ENCODE measurements at places on chromosomes 1 and 21.

DNA sequence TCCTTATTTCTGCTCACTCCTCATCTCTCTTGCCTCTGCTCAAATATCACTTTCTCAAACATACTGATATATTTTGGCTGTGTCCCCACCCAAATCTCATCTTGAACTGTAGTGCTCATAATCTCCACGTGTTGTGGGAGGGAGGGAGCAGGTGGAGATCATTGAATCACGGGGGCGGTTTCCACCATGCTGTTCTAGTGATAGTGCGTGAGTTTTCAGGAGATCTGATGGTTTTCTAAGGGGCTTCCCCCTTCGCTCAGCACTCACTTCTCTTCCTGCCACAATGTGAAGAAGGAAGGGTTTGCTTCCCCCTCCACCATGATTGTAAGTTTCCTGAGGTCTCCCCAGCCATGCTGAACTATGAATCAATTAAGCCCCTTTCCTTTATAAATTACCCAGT is 26.6 kb downstream of the ZBTB8OS start:
- no peak for DNase-seq

DNA sequence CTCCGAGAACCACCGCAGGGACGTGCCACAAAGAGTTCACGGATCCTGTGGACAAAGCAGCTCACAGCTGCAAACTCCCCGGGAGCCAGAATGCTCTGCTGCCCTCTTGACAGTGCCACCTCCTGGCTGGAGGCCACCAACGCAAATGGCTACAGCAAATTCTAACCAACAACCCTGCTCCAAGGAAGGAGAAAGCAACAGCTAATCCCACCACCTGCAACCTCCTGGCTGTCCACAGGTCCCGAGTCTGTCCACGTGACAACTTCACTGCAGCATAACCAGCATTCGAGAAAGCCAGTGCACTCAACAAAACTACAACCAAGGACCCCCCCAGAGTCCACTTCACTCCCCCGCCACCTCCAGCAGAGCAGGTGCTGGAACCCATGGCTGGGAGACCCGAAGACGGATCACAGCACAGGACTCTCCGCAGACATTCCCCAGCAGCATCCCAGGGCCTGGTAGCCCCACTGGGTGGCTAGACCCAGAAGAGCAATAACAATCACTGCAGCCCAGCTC is 17.3 kb downstream of the POFUT2 start:
- peak; percentile 34 for DNase-seq

DNA sequence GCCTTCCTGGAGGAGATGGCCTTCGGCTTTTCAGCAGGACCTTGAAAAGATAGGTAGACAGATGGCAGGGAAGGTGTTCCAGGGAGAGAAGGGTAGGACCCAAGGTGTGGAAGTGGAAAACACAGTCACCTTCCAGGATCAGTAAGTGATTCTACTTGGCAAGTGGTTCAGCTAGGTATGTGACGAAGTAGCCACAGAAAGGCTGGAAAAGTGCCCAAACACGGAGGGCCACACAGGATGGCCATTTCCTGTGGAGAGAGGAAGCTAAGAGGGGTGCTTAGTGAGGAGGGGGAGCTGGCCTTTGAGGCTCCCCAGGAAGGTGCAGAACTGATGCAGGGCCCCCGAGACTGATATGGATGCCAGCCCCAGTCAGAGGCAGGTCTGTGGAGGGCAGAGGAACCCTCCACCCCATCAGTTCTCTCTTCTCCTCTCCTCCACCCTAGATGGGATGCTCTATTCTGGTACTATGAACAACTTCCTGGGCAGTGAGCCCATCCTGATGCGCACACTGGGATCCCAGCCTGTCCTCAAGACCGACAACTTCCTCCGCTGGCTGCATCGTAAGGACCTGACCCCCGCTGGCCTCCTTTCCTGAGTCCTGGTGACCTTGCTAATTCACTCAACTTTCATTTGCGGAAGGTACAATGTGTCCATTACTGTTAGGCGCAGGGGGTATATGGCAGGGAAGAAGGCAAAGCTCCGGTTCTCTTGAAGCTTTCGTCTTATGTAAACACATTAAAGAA is 6.8 kb downstream of the SEMA4A start:
- DNase-seq = no peak

DNA sequence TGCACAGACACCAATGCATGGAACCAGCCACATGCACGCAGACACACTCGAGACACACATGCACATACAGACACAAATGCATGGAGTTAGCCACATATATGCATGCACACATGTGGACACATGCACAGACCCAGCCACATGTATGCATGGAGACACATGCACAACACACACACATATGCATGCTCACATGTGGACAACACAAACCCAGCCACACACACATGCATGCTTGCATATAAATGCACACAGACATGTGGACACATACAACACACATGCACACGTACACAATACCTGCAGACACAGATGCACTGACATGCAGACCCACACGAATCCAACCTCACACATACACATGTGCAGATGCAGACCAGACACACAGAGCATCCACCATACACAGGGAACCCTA is 31.1 kb downstream of the WNT9A start:
- no peak for DNase-seq

All from H9 (cell line).